ENCODE measurements at places on chromosomes 4 and X. TPM values are rescaled to one million over a fixed set of nuclear protein-coding genes. Genes with fewer than 3 reads are reported as not detected.

Gene DKC1
- total RNA-seq = 106 TPM

Gene PRKG2
- total RNA-seq = 5.1 TPM

Gene KCNIP4
- 0.34 TPM for total RNA-seq

Gene SLC25A31
- total RNA-seq = not detected

Gene PHEX
- total RNA-seq = 1.7 TPM

Gene RHOXF2B
- not detected for total RNA-seq

Gene GAGE12J
- total RNA-seq = not detected

Gene DRP2
- under 0.01 TPM for total RNA-seq

Gene CT45A1
- not detected for total RNA-seq

Gene GATA1
- not detected for total RNA-seq

Gene GAGE13
- total RNA-seq = not detected

Gene LINC00632
- total RNA-seq = under 0.01 TPM

Gene TEX13B
- not detected for total RNA-seq

Gene NRK
- under 0.01 TPM for total RNA-seq

Gene HTN1
- total RNA-seq = not detected

Gene APLN
- total RNA-seq = 0.07 TPM

Gene ADAM29
- total RNA-seq = not detected

Gene VEGFD
- total RNA-seq = 0.21 TPM

Gene TKTL2
- not detected for total RNA-seq

Gene ATP6AP1
- total RNA-seq = 42.0 TPM

Gene PF4V1
- not detected for total RNA-seq

Gene NLRP2B
- not detected for total RNA-seq

Gene NEXMIF
- total RNA-seq = 0.07 TPM

Gene HEPH
- total RNA-seq = 0.14 TPM

Gene SRPX
- 3.8 TPM for total RNA-seq

Gene SLC34A2
- under 0.01 TPM for total RNA-seq

Gene FGA
- total RNA-seq = not detected

Gene FGF5
- total RNA-seq = 15.2 TPM

Gene BRS3
- total RNA-seq = not detected

Gene OTUD6A
- not detected for total RNA-seq

Gene CXCL8
- 8.5 TPM for total RNA-seq

Gene SFRP2
- not detected for total RNA-seq

Gene SEC24D
- 23.3 TPM for total RNA-seq

Gene S100P
- 19.9 TPM for total RNA-seq

Gene EVC2
- 8.2 TPM for total RNA-seq

Gene GK
- 9.1 TPM for total RNA-seq

Gene ATP1B4
- not detected for total RNA-seq

Gene MAGEA2
- total RNA-seq = not detected

Data from nasal cavity respiratory epithelium epithelial cell of viscerocranial mucosa (primary cell).